Stimulated activated CD8-positive, alpha-beta memory T cell treated with anti-CD3 and anti-CD28 coated beads, Interleukin-7, amount 100 ng/mL, for 1 hour (primary cell): ENCODE measurements at places on chromosomes 1 and 21.

GRCh38 chr1:180173952-180174351 lies 19.3 kb downstream of the QSOX1 start:
- no peak for DNase-seq

DNA sequence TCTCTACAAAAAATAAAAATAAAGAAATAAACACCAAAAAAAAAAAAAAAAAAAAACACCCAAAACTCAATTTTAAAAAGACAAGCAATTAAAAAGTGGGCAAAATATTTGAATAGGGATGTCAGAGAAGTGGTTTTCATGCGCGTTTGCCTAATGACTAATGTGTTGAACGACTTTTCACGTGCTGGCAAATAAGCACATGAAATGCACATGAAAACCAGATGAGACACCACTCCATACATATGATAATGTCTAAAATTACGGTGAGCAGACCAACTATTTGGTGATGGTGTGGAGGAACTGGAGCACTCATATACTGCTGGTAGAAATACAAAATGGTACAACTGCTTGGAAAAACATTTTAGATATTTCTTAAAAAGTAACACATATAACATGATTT lies 39.4 kb upstream of the UHMK1 start:
- no peak for DNase-seq

DNA sequence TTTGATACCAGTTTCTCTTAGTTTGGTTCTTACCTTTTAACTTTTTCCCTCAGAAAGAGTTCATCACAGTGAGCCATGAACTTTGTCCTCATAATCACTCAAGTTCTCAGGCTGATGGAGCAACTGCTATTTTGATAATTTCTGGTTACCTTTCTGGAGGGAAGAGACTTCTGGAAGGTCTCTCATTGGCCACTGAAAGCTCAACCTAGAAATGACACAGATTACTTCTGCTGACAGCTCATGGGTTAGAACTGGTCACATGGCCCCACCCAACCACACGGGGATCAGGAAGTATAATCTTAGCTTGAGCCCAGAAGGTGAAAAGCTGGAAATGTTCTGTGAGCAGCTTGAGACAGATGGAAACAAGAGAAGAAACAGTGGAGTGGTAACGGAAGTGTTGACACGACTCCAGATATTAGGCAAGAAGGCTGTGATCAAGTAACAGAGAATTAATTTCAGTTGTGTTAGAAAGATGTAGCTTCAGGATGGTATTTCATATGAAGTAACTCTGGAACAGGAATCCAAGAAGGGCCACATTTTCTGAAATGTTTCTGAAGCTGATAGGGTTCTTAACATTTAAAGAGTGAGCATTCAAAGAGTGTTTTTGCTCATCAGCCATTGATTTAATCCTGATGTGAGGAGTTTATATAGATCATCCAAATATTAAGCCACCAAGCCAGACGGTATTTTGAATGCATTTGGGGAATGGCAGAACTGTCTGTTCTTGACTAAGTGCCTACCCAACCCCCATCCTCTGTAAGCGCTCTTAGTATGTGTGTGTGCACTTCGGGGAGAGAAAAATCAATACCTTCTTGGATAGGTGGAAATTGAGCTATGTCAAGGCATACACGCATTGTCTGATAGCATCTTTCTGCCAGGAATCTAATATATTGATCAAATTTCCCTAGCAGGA lies 21.9 kb upstream of the XPR1 start:
- DNase-seq, result no peak

DNA sequence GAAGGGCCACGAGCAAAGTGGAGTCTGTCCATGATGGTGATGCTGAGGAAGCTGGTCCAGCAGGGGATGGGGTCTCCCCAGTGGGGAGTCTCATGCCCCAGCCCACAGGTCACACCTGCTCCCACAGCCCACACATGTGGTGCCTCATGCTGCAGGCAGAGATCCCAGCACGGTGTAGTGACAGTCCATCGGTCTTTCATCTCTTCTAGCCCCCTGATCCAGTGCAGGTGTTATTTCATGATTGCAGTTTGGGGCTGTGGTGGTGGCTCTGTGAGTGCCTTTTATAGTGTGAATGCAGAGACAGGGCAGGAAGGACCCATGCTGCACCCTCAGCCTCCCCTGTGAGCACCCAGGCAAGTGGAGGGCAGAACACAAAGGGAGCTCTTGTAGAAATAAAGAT lies 45.0 kb downstream of the UBASH3A start:
- no peak for DNase-seq

GRCh38 chr1:236336084-236336483 lies 54.3 kb upstream of the ERO1B start:
- DNase-seq, result no peak

GRCh38 chr1:162996261-162996660 lies 72.9 kb upstream of the RGS4 start:
- no peak for DNase-seq

DNA sequence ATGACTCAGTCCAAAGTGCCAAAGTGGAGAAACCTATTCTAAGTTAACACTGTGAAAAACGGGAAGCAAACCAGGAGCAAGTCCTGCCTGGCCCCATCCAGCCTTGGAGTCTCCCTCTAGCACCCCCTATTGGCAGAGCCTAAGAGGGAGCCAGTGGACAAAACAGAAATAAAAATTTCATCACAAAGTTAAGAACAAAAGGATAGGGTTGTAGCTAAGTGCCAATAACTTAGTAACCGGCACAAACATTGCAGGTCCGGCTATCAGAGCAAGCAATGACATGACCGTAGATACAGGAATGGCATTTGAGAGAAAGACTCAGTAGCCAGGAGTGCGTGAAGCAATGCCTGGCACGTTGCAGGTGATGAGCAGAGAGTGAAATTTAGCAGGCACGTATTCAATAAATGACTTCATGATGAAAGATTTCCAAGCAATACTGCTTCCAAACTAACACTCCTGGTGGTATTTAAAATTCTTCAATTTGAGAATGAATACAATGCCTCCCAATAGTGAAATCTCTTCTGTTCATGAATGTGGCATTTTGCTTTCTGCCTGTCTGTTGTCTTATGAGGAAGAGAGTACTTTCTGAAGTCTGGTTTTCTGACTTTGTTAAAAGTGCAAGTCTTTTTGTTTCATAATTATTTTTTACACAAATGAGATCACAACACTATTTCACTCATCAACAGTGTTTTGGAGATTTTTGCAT lies 391.0 kb downstream of the OMA1 start:
- DNase-seq, result no peak

DNA sequence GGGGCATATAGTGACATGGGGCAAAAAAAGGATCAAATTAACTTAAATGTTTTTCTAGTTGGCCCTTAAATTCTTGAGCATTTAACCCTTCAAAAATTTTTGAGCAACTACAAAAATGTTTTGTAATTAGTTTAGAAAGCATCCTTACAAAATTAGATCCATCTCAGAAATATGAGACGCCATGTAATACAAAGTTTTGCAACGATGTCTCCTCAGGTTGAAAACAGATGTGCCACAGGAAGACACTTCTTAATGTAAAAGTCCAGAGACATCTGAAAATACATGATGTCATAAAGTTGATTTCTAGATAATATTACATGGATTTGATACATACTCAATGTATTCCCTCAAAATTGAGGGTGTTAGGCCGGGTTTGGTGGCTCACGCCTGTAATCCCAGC lies 37.5 kb downstream of the CD46 start:
- no peak for DNase-seq

DNA sequence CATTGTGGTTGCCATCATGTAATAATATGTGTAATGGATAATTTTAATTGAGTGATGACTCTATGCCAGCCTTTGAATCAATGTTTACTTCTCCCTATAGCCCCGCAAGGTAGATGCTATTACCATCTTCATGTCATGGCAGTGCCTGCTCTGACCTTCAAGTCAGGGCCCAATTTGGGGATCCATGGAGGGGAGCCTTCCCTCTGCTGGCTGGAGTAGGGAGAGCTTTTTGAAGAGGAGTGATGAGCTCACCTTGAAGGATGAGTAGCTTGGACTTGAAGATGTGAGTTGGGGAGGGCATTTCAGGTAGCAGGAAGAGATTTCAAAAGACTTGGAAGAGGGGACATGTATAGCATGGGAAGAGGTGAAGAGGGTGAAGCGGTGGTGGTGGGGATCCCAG lies 189.2 kb downstream of the FOXD2 start:
- no peak for DNase-seq

- no peak for DNase-seq
Observed at GRCh38 chr1:15089258-15089992, 64.1 kb upstream of the TMEM51 start.
